Heart right ventricle (tissue), 16 donors: ENCODE measurements at places on chromosomes 12 and 14. TPM values are rescaled to one million over a fixed set of nuclear protein-coding genes. Genes with fewer than 3 reads are reported as not detected.

Gene PDZRN4
- total RNA-seq, result not detected

Gene THAP2
- total RNA-seq, result 7.0 TPM

Gene LMO3
- total RNA-seq, result 1.9 TPM

DNA sequence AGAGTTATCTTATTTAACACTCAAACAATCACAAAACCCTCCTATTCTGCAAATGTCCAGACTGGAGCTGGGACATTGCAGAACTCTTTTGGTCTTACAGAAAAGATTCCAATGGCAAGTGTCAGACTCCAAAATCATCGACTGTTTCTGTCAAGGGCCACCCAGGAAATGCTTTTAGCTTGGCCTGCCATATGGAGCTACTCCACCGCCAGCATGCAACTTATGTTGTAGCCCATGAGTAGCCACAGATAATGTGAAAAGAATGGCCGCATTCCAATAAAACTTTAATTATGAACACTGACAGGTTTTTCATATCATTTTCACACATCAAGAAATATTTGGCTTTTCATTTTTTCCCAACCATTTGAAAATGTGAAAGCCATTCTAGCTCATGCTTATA, 57.5 kb downstream of the SYNE3 start:
- no peak for DNase-seq

- peak; percentile 8 for DNase-seq
These were observed 4.1 kb downstream of the CD163L1 start for GRCh38 chr12:7439579-7440505.

DNA sequence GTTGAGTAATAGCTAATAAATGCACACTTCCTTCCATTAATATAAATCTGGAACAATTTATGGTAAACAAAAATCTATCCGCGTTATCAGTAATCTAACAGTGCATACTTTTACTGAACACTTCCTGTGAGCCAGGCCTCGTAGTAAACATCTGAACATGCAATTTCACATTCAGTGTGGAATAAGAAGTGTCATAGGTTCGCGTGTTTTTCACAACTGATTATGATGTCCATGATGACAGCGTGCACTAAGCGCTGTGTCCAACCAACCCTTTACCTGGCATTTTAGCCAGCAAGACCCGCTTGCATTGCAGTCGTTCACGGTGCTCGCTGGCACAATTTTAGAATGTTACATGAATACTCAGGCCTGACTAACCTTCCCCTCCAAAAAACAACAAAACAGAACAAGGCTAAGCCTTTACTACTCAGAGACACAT, 2.1 kb downstream of the PNMA1 start:
- DNase-seq, result no peak

DNA sequence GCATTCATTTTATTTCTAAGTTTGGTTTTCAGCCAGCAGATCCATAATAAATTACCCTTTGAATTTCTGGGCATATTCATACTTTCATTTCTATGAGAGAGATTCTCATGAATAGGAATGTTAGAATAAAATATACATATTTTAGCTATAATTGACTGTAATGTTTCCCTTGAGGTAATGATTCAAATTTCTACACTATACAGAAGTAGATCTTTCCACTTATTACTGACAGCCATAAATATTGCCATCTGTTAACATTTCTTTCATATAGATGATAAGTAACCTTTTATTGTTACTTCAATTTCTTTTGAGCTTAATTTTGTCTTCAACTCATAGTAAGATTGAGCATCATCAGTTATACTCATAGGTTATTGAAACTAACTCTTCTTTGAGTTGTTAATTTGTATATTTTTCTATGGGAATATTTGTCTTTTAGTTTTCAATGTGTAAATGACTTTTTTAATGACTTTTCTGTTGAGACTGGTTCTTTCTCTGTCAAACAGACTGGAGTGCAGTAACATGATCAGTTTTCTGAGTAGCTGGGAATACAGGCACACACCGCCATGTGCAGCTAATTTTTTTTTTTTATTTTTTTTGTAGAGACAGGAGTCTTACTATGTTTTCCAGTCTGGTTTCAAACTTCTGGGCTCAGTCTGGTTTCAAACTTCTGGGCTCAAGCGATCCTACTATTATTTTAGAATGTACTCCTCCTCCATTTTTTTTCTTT, 991.6 kb downstream of the SLC6A15 start:
- no peak for DNase-seq

DNA sequence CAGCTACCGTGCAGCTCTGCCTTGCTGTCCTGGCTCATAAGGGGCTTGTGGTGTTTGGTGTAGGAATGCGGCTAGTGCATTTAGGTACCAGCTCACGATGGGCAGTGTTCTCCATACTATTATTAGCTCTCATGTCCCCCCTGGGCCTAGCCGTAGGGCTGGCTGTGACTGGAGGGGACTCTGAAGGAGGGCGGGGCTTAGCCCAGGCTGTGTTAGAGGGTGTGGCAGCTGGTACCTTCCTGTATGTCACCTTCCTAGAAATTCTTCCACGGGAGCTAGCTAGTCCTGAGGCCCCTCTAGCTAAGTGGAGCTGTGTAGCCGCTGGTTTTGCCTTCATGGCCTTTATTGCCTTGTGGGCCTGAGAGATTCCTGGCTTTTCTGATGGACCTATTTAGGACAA, 2.1 kb downstream of the SLC39A2 start:
- no peak for DNase-seq

GRCh38 chr12:63150713-63151622, at the start of gene AVPR1A:
AVPR1A (minus strand) TSS chr12:63151201; CDS start chr12:63150836, 365 bp downstream.
- DNase-seq, result peak; percentile 37

GRCh38 chr12:120290609-120291305, 946 bp downstream of the RNU4-2 start:
- no peak for DNase-seq

GRCh38 chr12:27635349-27635972, 60.8 kb upstream of the REP15 start:
- no peak for DNase-seq

GRCh38 chr14:85316701-85317410, 213.1 kb upstream of the FLRT2 start:
- no peak for DNase-seq

DNA sequence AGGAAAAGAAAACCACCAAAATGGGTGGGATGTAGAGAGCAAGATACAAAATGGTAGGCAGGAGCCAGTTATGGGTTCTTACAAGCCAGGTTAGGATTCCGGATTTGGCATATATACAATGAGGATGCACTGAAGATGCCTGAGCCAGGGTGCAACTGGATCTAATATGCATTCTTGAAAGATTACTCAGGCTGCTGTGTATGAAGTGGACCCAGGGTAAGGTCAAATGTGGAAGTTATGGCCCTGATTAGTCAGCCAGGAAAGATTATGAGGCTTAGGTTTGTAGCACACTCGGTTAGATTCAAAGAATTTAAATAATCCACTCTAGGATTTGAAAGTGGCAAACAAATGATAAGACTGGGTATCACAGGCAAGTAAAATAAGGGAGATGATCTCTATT, 1750.7 kb upstream of the FLRT2 start:
- DNase-seq, result no peak

DNA sequence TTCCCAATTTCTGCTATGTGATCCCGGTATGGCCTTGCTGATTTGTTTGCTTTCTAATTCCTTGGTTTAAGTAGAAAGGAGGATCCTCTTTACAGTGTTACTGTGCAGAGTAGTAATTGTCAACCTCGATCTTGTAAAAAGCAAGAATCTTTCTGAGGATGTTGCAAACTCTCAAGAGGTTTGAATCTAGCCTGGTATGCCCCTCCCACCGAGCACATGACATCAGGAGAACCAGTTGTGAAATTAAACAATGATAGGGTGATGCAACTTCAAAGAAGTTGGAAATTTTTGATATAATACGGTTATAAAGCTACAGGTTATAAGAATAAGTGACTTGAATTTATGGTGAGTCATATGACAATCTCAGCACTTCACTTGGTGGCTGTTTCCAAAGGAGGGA, 35.0 kb upstream of the FUT8 start:
- DNase-seq, result no peak

DNA sequence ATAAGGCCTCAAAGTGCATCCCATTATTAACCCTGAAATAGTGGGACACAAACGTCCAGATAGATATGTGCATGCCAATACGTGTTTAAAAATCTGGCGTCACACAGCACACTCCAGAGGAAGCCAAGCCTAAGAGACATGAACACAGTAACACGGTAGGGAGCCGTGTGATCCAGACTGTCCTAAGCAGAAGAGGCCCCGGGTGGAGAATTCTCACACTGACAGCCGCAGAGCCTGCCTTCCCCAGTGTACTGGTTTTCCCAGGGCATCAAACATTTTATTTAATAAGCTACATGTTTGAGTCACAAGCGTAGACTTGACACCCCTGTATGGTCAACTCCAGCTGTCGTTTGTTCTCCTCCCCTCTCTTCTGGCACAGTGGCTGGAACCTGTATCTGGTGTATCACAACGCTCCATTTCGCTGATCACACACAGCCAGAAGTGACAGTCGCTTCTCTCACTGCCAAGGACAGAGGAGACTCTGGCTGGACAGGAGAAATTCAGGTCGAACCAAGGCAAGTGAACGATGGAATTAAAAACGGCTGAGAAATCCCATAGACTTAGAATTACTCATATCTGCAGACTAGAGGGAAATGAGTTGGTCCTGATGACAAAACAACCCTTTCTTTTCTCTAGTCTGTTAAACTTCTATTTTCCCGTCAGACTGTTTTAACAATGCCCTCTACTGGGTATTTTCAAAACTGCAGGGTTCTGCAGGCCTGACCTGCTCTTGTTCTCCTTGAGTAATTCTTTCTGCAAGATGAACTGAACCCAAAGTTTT, 359.9 kb downstream of the RGS6 start:
- peak; percentile 29 for DNase-seq

DNA sequence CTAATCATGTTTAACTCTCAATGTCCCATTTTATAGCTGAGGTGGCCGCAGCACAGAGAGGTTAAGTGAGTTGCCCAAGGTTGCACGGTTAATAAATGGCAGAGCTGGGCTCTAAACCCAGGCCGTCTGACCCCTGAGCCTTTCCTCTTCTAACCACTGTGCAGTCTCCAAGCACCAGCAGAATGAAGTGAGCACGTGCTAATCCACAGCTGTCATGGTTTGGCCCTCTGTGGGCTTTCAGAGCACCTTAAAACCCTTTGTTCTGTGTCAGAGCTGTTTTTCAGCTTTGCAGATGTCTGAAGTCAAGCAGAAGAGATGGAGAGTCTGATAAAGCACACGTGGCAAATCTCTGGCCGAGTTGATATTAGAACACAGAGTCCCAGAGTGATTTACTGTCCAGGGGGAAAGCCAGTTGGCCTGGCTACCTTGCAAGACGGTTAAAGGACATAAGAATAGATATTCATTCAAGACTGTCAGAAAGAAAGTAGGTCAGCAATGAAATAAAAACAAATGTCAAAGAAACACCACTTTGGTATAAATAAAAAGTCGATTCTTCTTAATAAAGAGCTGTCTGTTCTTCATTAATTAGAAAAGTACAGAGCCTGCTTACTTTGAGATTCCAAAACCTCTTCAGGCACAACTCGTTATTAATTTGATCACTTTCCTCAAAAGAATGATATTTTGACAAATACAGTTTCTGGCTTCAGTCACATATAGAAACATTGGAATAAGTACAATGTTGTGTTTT, 107.3 kb downstream of the CRADD start:
- no peak for DNase-seq

GRCh38 chr14:77667331-77667730, 40.5 kb downstream of the ALKBH1 start:
- no peak for DNase-seq

- DNase-seq, result no peak
These were observed 43.7 kb downstream of the PPP1R13B start for GRCh38 chr14:103803661-103804060.

DNA sequence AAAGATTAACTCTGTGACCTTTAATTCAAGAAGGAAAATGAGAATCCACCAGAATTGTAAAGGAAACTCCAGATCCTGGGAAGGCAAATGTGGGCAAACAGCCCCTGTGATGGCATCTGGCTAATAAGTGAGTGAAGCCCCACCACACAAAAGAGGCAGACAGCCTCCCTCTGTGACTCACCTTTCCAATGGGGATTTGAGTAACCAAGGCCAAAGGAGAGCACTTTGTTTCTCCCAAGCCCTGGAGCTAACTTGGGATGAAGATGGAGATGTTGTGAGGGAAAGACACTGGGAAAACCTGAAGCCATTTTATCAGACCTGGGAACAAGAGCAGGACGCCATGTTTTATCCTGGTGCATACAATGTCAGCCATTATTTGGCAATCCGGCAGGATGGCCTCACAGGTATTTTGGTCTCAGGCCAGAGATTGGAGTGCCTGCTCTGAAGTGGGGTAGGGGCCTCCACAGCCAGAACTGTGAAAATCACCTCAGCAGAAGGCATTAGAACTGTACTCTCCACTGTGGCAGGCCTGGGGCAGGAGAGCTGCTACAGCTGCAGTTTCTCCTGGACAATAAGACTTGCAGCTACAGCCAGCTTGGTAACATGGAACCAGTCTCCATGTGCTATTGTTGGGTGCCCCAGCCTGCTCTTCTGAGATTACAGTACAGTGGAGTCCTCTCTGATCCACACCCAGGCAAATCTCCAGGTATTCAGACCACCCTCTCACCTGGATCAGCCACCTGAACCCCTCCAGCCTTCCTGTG, 96.6 kb upstream of the PCED1B start:
- no peak for DNase-seq

- DNase-seq, result no peak
These were observed 63.4 kb upstream of the SLCO1C1 start for GRCh38 chr12:20631711-20632110.

DNA sequence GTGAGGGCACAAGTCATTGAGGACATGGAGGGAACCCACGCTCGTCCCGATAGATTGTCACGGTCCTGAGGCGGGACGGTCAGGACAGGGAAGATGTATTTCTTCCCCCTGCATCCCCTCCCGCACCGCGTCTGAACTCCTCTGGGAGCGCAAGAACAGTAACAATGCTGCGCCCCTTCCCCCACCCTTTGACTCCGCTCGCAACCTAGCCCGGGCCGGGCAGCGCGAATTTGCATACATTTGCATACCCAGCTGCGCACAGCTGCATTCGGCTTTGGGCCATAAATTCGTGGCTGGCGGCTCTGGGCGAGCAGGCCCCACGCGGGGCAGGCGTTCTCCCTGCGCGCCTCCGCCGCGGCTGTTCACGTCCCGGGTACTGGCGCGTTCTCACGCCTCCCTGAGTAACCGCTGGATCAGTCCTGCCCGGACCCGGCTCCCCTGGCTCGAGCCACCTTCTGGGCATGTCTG, 29.0 kb upstream of the SMUG1 start:
- DNase-seq, result no peak

- DNase-seq, result no peak
These were observed 13.1 kb upstream of the DAAM1 start for GRCh38 chr14:59175404-59175803.

- DNase-seq, result no peak
These were observed 6.5 kb downstream of the CEBPE start for GRCh38 chr14:23112359-23113178.

GRCh38 chr14:104979758-104980610, 1.8 kb upstream of the AHNAK2 start:
- DNase-seq, result peak; percentile 67

DNA sequence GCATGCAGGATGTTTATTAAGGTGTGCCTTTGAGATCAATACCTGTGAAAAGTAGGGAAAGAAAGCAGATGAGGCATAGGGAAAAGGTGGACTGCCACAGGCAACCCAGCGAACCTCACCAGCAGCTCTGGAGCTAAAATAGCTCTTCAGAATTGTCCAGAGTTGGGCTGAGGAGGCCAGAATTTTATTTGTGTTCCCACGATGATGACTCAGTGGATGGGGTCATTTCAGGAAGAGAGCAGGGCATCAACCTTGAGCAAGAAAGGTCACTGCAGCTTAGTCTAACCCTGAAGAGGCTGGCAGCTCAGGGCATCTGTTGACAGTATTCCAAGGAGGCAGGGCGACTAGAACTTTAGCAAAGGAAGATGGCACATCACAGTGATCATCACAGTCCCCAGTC, 696.1 kb downstream of the DIO2 start:
- DNase-seq, result no peak
